ENCODE measurements at places on chromosomes 2 and 18.

GRCh38 chr2:144382849-144383248 lies 137.1 kb downstream of the ZEB2 start:
- no peak for DNase-seq

- no peak for DNase-seq
Observed at GRCh38 chr2:232541961-232542714, 2.6 kb downstream of the CHRNG start.

- DNase-seq = no peak
Observed at GRCh38 chr2:65464604-65465003, 32.2 kb upstream of the SPRED2 start.

- peak; percentile 51 for DNase-seq
Observed at GRCh38 chr2:61426267-61426897, 44.5 kb downstream of the USP34 start.

DNA sequence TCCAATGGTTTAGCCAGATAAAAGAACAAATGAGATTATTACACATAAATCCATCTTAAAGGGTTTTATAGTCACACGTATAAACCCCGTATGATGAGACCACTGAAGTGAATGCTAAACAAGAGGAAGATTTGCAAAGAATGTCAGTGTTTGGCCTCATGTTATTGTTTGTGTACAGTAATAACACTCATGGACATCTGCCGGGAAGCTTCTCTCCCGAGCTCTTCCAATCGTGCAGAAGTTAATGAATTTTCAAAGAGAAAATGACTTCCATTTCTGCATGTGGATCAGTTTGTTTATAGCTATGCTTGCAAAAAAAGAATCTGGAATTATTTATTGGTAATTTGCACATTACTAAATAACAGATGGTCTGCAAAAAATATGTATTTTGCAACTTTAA lies 88.5 kb upstream of the APCDD1 start:
- no peak for DNase-seq

DNA sequence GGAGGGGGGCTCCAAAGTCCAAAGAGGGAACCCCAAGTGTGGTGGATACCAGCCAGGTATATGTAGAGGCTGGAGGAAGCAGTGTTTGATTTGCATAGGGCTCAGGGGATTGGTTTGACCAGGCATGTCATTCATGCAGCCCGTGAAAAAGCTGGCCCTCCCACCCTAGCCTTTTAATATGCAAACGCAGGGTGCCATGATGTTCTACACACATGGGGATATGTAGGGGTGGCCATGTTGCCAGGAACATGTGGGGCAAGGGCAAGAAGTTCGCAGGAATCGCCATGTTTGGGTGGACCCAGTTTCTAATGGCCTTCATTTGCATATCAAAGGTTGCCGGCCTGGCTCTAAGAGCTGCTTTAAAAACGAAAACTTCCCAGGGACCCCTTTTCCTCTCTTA lies 33.6 kb downstream of the B3GNT7 start:
- DNase-seq = no peak

- DNase-seq = no peak
Observed at GRCh38 chr18:45539491-45539891, 75.8 kb upstream of the SLC14A2 start.

GRCh38 chr2:3254442-3254941 lies 123.1 kb downstream of the EIPR1 start:
- DNase-seq = no peak

DNA sequence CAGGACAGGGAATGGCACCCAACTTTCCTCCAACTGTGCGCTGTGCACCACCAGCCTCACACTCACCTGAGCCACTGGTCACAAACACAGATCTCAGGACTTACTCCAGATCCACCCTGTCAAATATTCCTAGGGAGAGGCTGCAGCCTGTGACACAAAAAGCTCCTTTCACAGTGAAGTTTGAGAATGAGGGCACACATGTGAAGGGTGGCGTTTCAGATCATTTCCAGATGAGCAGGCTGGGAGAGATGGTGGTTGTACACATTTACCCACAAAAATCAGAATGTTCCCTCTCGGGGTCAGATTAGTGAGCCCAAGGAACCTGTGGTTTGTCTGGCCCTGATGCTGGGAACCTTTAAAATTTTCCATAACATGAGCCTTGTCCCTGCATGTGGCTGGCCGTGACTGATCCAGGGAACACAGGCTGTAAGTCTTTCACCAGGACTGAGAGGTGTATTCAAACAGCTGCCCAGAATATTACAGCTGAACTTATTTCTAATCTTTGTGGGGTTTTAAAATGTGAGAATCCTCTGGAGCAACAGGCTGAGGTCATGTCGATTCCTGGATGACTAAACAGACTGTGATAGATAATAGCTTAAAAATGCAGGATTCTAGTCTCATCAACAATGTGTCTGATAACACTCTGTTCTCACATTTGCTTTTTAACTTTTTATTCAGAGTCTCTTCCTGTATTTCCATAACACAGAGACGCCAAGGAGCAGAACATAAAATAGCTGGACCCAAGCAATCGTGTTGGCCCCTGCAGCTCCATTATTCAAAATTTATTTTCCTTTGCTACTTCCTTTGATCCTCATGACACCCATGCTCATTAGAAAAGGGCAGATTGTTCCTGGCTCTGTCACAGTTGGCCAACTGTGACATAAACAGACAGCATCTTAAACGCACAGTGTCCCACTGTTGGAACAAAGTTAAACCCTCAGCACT lies 35.5 kb downstream of the IL1R2 start:
- no peak for DNase-seq

GRCh38 chr2:48948400-48949125 lies 193.0 kb upstream of the LHCGR start:
- no peak for DNase-seq

GRCh38 chr2:152432206-152432653 lies 97.3 kb downstream of the FMNL2 start:
- DNase-seq = no peak

DNA sequence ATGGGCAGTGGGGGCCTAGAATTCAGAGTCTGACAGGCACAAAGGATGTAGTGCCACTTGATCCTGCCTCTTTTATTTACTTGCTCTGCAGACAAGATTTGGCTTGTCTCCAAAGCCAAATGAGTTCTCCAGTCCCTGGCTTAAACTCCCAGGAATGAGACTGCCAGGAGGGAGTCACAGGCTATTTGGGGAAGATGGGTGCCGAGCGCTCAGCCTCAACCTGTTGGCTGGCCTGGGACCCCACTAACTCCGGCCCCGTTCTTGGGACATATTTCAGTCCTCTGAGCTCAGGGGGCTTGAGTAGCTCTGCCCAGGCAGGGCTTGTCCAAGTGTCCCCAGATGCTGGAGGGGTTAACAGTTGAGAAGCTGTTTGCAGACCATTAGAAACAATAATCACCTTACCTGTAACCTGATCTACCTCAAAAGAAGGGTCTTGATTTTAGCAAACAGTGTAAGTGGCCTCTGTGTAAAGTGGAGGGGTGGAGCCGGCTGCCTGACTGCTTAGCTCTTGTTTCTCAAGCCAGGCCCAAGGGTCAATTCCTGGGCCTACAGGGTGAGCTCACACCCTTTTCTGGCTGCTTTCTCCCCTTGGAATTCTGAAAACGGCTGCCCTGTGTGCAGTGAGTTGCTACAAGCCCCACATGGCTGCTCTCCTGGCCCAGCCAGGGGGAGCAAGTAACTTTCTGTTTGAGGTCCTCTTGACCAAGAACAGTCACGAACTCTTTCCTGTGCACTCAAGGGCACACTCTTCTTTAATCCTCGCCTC lies 27.1 kb upstream of the FZD5 start:
- DNase-seq = no peak

DNA sequence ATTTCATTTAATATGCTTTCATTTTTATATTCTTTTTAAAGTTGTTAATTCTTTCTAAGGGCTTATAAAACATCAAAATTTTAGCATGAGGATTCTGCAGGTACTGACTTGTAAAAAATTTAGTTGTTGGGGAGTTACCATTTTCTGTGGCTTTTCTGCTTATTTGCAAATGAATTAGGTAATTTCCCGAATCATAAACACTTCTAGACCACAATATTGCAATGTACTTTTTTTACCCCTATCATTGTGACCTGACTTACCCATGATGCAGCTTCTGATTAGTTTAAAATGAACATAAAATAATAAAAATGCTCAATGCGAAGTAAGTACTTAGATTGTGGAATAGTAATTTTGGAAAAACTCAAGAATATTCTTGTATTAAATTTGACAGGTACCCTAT lies 11.4 kb downstream of the ARL6IP6 start:
- no peak for DNase-seq

DNA sequence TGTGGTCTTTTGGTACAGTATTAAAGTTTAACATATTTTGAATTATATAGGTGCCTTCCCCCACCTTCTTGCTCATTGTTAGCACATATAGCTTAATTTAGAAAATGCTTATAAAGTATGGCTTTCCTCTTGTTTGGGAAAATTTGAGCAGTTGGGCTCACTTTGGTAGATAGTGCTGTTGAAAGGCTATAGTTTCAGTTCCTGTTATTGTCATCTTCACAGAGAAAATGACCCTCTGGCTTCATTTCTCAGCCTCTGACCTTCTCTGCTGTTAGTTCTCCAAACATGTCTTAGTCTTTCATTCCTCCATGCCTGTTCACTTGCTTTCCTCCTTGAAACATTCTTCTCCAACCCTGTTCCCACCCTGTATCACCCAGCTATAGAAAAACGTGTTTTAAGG lies 200.6 kb downstream of the WDR7 start:
- no peak for DNase-seq

GRCh38 chr2:127591221-127591923 lies 54.6 kb upstream of the GPR17 start:
- peak; percentile 82 for DNase-seq

GRCh38 chr2:189144700-189145211 lies 34.8 kb downstream of the COL5A2 start:
- DNase-seq = no peak

DNA sequence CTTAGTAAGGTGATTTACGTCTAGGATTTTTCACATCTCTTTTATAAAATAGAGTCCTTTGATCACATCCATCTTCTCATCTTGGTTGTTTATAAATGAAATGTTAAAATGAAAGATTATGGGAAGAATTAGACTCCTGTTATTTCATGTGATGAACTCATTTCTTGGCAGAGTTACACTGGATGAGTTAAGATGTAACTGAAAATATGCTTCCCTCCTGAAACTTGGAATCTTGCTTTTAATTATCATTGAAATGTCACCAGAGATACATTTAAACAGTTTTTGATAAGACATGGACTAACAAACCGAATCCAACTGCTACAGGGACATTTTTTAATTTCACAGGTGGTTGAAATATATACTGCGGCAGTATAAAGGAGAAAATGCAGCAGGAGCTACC lies 274.0 kb downstream of the DLGAP1 start:
- DNase-seq = no peak

GRCh38 chr2:205988274-205988673 lies 97.7 kb downstream of the INO80D start:
- no peak for DNase-seq

DNA sequence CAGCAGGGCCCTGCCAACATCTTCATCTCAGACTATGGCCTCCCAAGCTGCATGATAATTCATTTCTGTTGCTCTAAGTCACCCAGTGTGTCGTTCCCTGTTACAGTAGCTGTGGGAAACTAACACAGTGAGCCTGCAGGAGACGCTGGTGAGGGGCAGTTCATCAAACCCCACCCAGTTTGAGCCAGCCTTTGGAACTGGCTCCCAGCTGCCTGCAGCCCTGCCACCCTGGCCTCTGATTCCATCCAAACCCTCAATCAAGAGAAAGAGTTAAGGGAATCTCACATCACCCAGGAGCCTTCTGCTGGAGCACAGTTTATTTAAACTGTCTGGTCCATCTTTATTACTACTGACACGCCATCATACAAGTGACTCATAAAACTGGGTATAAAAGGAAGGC lies 64.9 kb upstream of the ZCCHC2 start:
- DNase-seq = no peak

GRCh38 chr18:57427429-57428201 lies 7.6 kb upstream of the ONECUT2 start:
- no peak for DNase-seq
